ENCODE measurements at places on chromosomes 2 and 18.

DNA sequence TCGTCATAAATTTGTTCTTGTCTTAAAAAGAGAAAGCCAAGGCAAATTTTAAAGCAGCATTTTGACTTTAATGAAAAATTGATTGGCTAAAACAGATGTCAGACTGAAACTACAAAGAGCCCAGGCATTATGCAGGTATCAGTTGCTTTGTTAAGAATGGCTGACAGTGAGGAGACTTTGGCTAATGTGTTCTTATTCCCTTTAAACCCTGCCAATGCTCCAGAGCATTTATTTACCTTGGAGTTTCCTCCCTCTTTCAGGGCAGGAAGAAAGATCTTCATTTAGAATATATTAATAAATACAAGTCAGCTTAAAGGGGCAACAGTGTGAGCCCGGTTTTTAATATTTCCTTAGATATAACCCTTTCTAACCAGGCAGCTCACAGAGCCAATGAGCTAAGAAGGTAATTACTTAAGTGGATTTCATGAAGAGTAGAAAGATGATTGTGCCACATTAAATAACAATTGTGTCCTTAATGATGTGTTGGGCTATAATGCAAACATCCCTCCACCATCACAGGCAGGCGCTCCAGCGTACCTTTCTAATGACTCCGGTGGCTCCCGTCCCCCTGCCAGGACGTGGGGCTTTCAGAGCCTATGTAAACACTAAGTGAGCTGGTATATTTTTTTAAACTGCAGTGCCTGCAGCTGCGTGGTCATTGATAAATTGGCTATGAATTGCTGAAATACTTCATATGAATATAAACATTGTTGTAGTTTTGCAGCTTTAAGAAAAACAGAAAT lies 349.4 kb upstream of the POU3F3 start:
- no peak for DNase-seq

DNA sequence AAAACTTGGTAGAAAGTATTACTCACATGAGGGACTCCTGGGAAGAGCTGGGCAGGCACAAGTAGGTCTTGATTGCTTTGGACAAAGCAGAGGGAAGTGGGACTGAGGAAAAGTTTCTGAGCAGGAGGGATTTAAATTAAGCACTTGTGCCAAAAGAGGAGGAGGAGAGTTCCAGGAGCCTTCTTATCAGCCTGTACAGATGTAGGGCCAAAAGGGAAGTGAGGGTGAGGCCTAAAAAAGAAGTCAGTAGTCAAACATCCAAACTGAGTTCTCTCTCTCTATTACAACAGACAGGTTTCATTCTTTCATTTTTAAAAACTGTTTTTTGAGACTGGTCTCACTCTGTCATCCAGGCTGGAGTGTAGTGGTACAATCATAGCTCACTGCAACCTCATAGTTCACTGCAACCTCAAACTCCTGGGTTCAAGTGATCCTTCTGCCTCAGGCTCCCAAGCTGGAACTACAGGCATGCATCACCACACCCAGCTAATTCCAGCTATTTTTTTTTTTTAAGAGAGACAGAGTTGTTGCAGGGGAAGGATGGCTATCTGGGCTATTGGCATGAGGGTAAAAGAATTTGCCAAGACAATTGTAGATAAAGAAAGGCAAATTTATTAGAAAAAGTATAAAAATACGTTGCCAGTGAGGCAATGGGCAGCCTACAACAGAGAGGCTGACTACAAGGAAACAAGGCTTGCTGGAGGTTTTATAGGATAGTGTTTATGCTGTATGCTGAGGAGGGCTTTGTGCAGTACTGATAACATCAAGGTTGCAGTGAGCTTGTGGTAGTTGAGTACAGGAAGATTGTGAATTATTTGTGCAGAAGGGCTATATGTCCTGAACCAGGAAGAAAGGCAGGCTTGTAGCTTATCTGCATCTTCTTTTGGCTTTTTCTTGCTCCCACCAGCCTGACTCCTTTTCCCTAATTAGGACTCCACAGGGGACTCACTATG lies 29.0 kb downstream of the CFAP210 start:
- DNase-seq = peak; percentile 71

DNA sequence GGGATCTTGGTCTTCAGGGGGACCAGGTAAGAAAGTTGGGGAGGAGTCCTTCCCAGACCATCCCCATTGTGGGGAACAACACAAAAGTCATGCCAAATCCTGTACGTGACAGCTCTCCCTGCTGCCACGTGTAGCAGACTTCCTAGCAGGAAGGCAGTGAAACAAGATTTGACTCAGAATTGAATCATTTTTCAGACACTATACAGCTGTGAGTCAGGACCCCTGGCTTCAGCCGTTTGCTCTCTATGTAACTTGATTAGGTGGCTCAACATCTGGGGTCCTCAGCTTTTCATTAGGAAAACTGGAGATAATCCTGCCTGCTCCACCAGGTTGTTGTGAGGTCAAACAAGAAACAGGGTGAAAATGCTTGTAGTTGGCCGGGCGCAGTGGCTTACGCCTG lies 32.9 kb upstream of the PDCL3 start:
- no peak for DNase-seq

DNA sequence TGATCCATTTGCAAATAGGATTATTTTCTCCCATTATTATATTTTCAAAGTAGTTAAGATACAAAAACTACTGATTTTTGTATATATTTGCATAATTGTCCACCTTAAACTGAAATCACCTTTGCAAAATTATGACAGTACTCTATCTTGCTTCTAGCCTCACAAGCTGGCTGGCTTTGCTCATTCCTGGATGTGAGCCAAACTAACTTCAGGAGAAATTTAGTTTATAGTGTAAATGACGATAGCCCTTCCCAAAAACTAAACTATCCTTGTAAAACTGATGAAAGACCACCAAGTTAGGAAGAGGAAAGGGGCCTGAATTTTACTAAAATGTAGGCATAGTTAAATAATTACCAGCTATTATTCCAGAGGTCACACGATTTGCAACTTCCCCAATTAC lies 87.3 kb downstream of the ADD2 start:
- DNase-seq = no peak

- no peak for DNase-seq
Observed at GRCh38 chr2:20013126-20013849, 820 bp upstream of the MATN3 start.

- peak; percentile 85 for DNase-seq
Observed at GRCh38 chr2:145984580-145984979, 1464.7 kb upstream of the ZEB2 start.
